ENCODE measurements at places on chromosomes 7 and 10. TPM values are rescaled to one million over a fixed set of nuclear protein-coding genes. Genes with fewer than 3 reads are reported as not detected.

C7orf33 gene
- total RNA-seq = not detected

SAP25 gene
- 1.3 TPM for total RNA-seq

SPDYE5 gene
- not detected for total RNA-seq

AFAP1L2 gene
- 22.9 TPM for total RNA-seq

GPR146 gene
- 1.9 TPM for total RNA-seq

CRPPA gene
- 0.57 TPM for total RNA-seq

MMD2 gene
- not detected for total RNA-seq

SLC18A3 gene
- total RNA-seq = not detected

LIPM gene
- total RNA-seq = not detected

PON3 gene
- total RNA-seq = 38.2 TPM

Data from A549 treated with CORT108297 at 1 μM for 4 hours (cell line).